Skin of body (tissue), 3 donors: ENCODE measurements at places on chromosomes 6 and 20.
A peak's percentile ranks its signal among the peaks of the same experiment; 100 is the strongest.

DNA sequence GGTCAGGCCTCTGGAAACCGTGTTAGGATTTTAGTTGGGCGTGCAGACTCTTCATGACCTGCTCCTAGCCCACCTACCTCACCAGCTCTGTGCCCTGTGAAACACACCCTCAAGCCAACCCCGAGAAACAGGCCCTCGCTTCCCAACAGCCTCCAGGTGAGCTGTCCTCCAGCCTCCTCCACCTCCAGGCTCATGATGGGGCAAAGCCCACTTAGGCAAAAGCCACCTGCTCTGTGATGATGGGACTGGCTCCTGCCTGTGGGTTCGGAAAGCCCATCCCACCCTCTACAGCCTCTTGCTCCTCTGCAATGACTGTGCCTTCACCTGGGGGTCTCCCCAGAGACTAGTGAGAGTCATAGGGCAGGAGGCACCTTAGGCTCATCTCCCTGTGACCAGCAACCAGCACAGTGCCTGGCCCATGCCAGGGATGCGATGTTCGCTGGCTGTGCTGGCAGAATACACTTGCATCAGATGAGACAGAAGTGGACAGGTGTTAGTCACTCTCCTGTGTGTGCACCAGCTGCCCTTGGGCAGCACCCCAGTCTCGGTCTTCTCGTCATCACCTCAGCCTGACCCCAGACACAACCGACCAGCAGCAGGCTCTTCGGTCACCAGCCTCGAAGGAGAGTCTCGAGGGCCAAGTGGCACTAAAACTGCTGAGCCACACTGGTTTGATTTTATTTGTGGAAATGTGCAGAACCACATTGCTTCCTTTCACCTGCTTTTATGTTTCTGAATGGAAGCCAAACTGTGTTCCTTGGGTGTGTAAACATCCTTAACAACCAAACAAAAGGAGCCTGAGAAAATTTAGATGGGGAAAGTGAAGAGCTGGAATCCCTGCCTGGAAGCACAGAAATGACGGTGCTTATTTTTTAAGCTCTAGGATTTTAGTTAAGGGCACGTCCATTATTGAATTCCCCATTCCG is 10.7 kb downstream of the PXDC1 start:
- DNase-seq = no peak

DNA sequence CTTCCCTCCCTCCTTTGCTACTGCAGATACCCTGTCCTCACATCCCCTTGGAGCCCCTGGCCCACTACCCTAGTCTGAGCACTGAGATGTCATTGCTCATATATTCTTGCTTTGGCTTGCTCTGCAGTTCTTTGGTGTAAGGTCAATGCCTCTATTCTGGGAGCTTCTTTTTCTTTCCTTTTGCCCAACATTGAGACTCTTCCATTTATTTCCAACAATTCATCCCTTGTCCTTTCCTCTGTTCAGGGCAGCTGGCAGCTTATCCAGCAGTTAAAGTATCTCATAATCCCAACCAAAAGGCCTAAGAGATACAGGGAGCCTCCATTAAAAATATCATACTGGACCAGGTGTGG is 23.6 kb downstream of the L3MBTL1 start:
- DNase-seq = no peak

DNA sequence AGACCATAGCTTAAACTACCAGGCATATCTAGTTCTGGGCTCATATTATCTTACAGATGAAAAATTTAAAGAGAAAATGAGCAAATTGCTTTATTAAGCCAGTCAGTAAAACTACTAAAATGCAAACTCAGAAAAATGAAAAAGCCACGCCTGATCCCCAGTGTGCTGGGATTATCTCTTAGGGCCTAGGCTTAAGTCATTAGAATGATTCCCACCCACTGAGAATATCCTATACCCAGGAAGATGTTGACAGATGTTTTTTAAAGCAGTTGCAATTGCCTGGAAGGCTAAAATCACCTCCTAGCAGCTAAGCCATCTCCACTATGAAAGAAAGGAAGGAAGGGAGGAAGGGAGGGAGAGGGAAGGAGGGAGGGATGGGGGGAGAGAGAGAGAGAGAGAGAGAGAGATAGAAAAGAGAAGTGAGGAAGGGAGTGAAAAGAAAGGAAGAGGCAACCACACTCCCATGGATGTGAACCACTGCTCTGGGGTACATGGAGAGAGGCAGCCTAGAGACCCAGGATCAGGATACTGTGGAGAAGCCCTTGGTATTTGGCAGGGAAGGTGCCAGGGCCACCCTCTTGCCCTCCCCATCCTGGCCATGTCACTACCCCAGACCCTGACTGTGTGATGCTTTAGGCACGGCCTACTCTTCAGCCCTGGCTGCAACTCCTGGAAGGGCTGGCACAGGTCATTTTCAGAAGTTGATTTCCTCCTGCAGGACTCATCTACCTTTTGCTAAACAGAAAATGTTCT is 21.9 kb downstream of the NEDD9 start:
- DNase-seq = no peak

DNA sequence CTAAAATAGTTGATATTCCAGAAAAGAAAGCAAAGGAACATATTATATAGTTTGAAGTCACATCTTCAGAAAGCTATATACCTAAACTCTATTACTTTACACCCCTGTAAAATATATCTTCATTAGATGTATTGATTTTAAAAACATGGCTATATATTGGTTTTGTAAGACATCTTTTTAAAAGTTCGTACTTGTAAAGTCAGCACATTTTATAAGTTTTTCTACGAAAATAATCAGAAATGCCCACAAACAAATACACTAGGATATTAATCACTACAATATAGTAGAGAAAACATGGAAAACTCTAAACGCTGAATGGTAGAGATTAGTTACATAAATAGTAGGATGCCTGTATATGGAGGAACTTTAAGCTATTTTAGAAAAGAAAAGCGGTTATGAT is 52.9 kb downstream of the RNF217 start:
- no peak for DNase-seq

DNA sequence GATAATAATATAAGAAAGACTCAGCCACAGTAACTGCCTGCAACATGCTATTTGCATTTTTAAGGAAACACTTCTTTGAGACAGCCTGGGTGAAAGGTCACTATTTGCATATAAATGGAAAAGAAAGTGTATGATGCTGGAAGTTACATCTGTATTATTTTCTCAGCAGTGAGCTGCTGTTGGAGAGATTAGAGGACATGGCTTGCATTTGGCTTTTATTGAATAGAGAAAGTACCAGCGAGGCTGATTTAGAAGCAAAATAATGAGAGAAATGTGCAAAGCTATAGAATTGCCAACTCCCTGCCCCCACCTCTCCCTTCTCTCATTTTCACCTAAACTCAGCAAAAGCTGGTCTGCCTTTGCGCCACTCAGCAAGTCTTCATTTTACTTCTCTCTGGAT is 12.7 kb downstream of the MYT1 start:
- no peak for DNase-seq

- DNase-seq = peak; percentile 50
Observed at GRCh38 chr20:10618611-10619245, 55.1 kb downstream of the JAG1 start.

- DNase-seq = no peak
Observed at GRCh38 chr6:135358985-135359384, 138.6 kb downstream of the AHI1 start.

DNA sequence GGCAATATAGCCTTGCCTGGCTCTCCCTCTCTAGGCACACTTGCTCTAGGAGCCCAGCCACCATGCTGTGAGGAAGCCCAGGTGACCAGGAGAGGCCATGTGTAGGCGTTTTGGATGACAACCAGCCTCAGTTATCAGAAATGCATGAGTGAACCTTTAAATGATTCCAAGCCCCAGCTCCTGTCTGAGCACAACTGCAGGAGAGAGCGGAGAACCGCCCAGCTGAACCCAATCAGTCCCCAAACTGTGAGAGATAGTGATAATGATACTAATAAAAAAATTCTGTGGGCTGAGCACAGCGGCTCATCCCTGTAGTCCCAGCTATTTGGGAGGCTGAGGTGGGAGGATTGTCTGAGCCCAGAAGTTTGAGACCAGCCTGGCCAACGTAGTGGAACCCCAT is 83.8 kb upstream of the TOX2 start:
- no peak for DNase-seq

- DNase-seq = peak; percentile 14
Observed at GRCh38 chr6:14822679-14823078, 423.2 kb upstream of the JARID2 start.

DNA sequence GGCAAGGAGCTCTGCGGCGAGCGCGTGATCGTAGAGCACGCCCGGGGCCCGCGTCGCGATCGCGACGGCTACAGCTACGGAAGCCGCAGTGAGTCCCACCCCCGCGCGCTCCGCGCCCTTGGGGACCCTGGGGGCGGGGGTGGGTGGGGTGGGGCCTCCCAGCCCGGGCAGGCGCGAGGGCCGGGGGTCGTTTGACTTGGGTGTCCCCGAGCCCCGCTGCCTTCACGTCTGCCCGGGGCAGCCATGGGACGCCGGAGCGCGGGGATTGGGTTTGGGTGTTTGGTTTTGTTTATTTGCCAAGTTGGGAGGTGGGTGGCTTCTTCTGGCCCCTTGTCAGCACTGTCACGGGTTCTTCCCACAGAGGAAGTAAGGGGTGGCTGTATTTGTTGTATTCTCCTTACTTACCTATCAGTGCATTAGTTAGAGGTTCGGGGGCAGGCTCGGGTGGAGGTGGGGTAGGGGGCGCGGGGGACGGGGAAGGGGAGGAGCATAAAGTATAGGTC is 777 bp downstream of the SRSF6 start:
- peak; percentile 4 for DNase-seq

- no peak for DNase-seq
Observed at GRCh38 chr6:11580686-11581405, 43.3 kb downstream of the TMEM170B start.

DNA sequence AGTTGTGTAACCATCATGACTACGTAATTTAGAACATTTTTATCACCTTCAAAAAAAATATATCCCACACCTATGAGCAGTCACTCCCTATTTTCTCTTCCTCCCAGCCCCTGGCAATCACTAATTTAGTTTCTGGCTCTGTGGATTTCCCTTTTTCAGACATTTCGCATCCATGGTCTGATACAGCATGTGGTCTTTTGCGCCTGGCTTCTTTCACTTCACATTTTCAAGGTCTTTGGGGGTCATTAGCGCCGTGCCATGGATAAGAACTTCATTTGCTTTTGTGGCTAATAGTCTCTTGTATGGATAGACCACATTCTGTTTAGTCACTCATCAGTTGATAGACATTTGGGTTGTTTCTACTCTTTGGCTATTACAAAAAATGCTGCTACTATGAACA is 44.9 kb upstream of the DUSP22 start:
- DNase-seq = no peak

GRCh38 chr6:150157081-150157480 is 14.2 kb downstream of the PPP1R14C start:
- no peak for DNase-seq

GRCh38 chr6:18053555-18054445 is 66.4 kb upstream of the KIF13A start:
- DNase-seq = no peak

DNA sequence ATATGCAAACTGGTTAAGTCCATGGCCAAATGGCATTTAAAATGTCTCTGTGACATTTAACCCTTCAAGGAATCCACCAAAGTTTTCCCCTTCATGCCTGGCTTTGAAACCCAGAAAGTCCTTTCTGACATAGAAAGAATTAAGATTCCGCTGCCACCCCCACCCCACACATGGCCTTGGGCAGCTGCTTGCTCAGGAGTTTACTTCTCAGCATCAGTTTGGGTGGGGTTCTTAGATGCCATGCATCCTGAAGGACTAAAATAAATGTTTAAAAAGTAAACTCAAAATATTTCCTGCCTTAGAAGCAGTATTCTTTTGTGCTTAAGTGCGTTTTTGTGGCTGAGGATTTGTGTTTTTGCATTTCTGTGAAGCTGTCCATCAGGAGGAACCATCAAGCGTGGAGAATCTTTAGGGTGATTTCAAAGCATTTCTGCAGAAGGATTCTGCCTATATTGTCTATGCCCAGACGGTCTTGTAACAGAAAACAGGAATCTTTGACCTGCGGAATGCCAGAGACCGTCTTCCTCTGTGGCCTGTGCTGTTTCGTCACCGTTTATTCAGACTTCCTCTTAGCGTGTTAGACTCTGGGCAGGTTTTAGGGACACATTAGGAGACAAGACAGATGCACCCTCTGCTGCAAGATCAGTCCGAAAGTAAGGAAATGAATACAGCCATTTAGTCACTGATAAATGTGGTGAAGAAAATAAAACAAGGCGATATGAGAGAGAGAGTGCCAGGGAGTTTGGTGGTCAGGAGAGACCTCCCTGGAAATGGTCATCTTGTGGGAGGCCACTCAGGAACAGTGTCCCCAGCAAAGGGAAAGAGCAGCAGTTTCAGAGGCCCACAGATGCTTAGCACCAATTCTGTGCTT is 6.2 kb downstream of the DUSP22 start:
- DNase-seq = no peak

DNA sequence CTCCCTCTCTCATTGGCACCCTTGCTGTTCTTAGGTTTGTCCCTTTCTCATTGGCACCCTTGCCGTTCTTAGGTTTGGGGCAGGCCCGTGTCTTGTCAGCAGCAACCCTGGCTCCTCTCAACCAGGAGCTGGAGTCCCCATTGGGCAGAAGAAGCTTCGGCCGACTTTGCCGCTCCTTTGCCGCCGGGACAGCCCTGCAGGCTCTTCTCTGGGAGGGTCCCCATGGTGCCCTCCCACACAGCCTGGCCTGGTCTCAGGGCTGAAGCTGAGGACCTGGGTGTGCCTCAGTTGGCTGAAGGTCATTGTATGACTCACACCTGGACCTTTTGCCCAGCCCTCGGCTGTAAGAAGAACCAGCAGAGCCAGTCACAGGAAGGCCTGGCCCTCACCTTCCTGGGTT is 59.6 kb downstream of the PPP1R14C start:
- DNase-seq = no peak

DNA sequence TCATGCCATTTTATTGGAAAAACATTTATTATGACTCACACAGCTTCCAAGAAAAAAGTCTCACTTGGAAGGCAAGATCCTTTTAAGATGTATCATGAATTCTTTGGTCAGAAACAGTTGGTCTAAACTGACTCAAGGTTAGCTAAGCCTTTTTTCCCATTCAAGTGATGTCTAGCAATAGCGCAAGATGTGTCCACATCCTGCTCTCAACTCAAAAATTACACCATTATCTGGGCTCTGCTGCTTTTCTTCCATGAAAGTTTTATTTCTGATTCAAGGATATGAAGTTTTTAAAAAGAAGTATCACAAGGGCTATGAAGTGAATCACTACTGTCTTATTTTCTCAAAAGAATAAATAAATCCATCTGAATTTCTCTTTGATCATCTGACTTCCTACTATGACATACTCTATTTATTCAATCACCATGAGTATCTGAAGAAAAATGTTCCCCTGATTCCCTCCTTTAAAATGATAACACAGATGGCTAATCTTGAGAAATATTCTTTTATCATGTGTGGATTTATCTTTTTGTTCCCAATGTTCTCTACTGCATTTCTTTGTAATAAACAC is 139.2 kb downstream of the AHI1 start:
- DNase-seq = no peak

- DNase-seq = no peak
Observed at GRCh38 chr20:22914291-22914690, 120.8 kb upstream of the SSTR4 start.
